ENCODE measurements at places on chromosomes 5 and 9. TPM values are rescaled to one million over a fixed set of nuclear protein-coding genes. Genes with fewer than 3 reads are reported as not detected.
A peak's percentile ranks its signal among the peaks of the same experiment; 100 is the strongest.

The C5orf22 gene
- 11.8 TPM for total RNA-seq

The TGFBI gene
- 9.9 TPM for total RNA-seq

The TMEM174 gene
- not detected for total RNA-seq

The IRGM gene
- total RNA-seq = not detected

The SCGB3A1 gene
- 5.0 TPM for total RNA-seq

The PITX1 gene
- 0.19 TPM for total RNA-seq

The PHF24 gene
- total RNA-seq = 0.32 TPM

The ENTPD2 gene
- 0.91 TPM for total RNA-seq

GRCh38 chr5:27241564-27242257 is 203.3 kb upstream of the CDH9 start:
- H3K36me3 ChIP-seq = no peaks in the 10 kb centered on the region
- no peak for DNase-seq
- H3K27me3 ChIP-seq = no peaks in the 10 kb centered on the region
- H3K4me3 ChIP-seq = no peak overlapping the region

GRCh38 chr9:113973226-113973625 is 97.1 kb downstream of the ZNF618 start:
- no peak overlapping the region for H3K27ac ChIP-seq

DNA sequence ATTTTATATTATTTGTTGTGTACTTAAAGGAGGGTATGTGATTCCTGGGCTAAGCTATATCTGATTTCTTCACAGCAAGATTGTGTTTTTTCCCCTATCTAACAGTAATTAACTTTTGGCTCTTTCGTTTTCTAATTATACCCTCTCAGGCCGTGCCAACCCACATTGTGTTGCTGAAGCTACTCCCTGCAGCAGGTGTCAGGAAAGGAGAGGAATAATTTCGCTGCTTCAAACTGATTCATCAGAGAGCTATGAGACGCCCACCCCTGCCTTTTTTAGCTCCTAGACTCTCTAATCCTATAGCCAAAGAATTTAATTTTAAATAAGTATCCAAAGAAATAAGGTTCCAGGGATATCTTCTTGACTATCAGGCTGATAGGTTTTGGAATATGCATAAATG is 3.8 kb downstream of the CAVIN4 start:
- no peaks in the 10 kb centered on the region for H3K4me1 ChIP-seq
- no peak overlapping the region for H3K27ac ChIP-seq
- no peak for DNase-seq
- no peaks in the 10 kb centered on the region for H3K27me3 ChIP-seq
- no peak overlapping the region for H3K4me3 ChIP-seq

DNA sequence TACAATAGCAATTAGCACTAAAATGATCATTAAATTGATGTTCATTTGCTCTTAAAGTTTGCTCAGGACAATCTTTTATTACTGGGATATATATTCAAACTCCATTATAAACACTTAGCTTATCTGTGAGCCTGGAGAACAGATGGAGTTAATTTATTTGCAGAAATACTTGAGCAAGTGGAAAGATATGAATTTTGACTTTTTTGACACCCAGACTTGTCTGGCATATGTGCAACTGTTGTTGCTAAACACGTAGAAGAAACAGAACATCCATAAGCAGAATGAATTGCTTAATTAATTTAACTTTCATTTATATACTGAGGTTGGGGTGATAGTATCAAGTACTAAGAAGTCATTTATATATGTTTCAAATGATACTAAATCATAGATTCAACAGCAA is 820.7 kb upstream of the TYRP1 start:
- H3K4me1 ChIP-seq = no peaks in the 10 kb centered on the region
- DNase-seq = no peak
- no peaks in the 10 kb centered on the region for H3K36me3 ChIP-seq
- no peak overlapping the region for H3K27ac ChIP-seq
- H3K4me3 ChIP-seq = no peak overlapping the region

DNA sequence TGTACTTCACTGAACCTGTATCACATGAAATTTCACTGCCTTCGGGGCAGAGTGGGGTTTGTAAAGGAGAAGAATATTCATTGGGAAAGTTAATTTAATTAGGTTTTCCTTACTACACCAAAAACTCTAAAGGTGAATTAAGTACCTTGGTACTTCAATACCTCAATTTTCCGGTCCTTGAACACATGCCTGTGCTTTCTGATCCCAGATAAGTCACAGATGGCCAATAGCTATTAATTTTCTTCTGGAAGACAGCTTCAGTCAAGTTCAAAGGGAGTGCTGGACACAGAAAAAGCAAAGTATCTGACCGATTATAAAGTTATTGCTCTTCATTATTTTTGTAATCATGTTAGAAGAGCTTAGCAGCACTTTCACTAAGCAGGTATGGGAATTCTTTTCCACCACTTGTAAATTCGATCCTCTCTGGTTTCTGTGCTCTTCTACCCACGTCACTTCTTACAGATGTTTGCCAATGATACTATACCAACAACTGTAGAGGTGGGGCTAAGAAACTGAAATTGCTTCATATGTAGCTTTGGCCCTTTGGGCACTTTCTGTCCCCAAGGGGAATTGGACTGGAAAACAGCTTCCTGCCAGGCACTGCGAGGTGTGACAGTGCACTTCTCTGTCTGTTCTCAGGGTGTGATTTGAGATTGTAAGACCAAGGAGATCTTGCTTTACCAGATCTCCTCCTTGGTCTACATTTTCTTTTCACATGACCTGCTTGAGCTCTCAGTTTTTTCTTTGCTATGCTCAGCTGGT is 164.0 kb downstream of the CCDC192 start:
- H3K27me3 ChIP-seq = no peaks in the 10 kb centered on the region
- no peak overlapping the region for H3K27ac ChIP-seq
- no peak for DNase-seq
- H3K4me3 ChIP-seq = no peak overlapping the region
- no peaks in the 10 kb centered on the region for H3K4me1 ChIP-seq
- H3K36me3 ChIP-seq = no peaks in the 10 kb centered on the region

GRCh38 chr9:123996731-123997421 is 14.7 kb upstream of the LHX2 start:
- no peaks in the 10 kb centered on the region for H3K4me1 ChIP-seq
- H3K36me3 ChIP-seq = no peaks in the 10 kb centered on the region
- H3K27me3 ChIP-seq = no peaks in the 10 kb centered on the region
- DNase-seq = no peak

GRCh38 chr5:72160329-72160728 is 53.1 kb downstream of the MAP1B start:
- no peak for DNase-seq
- H3K36me3 ChIP-seq = no peaks in the 10 kb centered on the region
- H3K27me3 ChIP-seq = no peaks in the 10 kb centered on the region
- H3K4me1 ChIP-seq = no peaks in the 10 kb centered on the region

DNA sequence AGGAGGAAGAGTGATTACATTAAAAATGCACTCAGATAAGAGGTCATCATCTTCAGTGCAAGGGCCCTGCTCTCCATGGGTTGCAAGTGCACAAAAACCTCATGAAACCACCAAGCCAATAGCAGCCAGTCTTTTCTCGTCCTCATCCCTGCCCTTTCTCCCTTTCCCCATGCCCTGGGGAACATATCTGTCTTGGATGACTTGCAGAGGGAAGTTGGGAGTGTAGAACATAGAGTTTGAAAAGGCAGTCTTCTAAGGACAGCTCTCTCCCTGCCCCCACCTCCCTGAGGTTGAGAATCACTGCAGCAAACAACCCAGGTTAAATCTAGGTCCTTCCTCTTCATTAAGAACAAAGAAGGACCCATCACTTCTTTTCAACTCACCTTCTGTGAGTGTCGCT is 22.0 kb downstream of the DDX31 start:
- no peak overlapping the region for H3K4me3 ChIP-seq
- H3K36me3 ChIP-seq = no peaks in the 10 kb centered on the region
- no peaks in the 10 kb centered on the region for H3K27me3 ChIP-seq
- DNase-seq = no peak
- no peak overlapping the region for H3K27ac ChIP-seq

DNA sequence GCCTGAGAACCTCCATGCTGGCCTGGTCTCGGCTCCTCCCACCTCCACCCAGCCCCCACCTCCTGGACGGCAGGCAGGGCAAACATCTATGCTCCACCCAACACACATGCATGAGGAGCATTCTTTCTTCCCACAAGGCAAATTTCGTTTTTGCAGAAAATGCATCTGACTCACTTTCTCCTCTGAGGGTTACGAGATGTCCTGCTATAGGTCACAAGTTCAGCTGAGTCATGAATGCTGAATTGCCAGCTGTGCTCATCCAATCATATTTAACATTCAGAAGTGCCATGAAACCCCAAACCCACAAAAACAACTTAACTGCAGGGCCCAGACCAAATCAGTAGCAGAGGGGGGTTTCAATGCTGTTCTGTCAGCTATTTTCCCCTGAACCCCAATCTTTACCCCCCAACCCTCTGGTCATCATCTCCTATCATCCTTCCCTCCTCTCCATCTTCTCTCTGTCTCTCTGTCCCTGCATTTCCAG is 39.0 kb upstream of the OSMR start:
- no peak for DNase-seq
- no peaks in the 10 kb centered on the region for H3K36me3 ChIP-seq
- H3K27me3 ChIP-seq = no peaks in the 10 kb centered on the region

DNA sequence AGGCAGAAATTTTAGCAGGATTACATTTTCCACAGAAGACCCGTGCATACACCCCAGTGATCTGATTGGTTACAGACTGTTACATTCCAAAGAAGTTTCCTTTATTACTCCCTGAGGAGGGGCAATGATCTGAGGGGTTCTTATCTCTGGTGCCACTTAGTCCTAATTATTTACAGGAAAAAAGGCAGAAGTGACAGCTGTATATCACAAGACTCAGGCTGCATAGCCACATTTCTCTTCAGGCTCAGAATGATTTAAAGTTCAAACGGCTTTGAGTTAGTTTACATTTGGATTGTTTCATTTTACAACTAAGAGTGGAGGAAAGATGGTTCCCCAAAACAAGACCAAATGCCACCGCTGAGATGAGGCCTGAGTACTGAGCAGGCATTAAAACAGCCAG is 17.3 kb downstream of the NAIF1 start:
- no peak overlapping the region for H3K27ac ChIP-seq
- H3K4me1 ChIP-seq = no peaks in the 10 kb centered on the region
- no peaks in the 10 kb centered on the region for H3K36me3 ChIP-seq
- H3K4me3 ChIP-seq = no peak overlapping the region

GRCh38 chr5:41708604-41708940 is 161.7 kb downstream of the OXCT1 start:
- H3K4me3 ChIP-seq = no peak overlapping the region
- DNase-seq = no peak
- H3K27ac ChIP-seq = no peak overlapping the region
- H3K27me3 ChIP-seq = no peaks in the 10 kb centered on the region
- H3K36me3 ChIP-seq = no peaks in the 10 kb centered on the region
- no peaks in the 10 kb centered on the region for H3K4me1 ChIP-seq

- H3K27ac ChIP-seq = peak overlapping the region; percentile 97
- peaks cover 21% of the 10 kb centered on the region for H3K4me1 ChIP-seq
- no peaks in the 10 kb centered on the region for H3K36me3 ChIP-seq
Observed at GRCh38 chr5:76403766-76404222, 709 bp downstream of the IQGAP2 start.

DNA sequence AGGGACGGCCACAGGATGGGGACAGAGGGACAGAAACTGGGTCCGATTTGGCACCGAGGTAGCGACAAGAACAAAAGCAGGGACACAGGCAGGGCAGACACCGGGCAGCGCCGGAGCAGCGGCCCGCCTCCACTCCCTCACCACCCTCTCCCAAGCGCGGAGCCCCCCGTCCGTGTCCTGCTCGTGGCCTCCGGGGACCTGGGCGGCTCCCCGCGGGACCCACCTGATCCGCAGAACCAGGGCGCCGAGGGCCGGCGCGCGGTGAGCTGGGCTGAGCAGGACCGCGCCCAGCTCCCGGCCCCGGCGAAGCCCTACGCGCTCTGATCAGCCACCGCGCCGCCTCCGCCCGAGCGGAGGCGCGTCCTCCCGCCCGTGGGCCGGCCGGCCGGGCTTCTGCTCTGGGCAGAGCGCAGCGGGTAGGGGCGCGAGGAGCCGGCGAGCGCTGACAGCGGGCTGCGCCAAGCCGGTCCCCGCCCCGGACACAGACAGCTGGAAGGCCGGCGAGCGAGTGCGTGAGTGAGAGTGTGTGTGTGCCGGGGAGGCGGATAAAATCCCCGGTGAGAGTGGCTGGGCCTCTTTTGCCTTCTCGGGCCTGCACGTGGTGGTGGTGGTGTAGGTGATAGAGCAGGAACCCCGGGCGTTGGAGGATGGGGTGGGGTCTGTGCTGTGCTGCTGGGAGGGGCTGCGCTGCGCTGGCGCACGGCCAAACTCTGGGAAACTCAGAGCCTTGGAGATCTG is at the start of gene GGTA1:
Gene GGTA1 (minus strand): TSS at position 418 of the 738 bp plus-strand sequence. CDS start 31,922 bp downstream, outside the sequence.
- no peak within 1 kb of the TSS for H3K27ac ChIP-seq
- H3K36me3 ChIP-seq = no peaks in the 10 kb centered on the region
- peaks cover 4% of the 10 kb centered on the region for H3K4me1 ChIP-seq

- DNase-seq = no peak
- no peaks in the 10 kb centered on the region for H3K36me3 ChIP-seq
- no peaks in the 10 kb centered on the region for H3K4me1 ChIP-seq
- H3K27ac ChIP-seq = no peak overlapping the region
Observed at GRCh38 chr9:132730054-132731033, 60.1 kb downstream of the GTF3C4 start.

DNA sequence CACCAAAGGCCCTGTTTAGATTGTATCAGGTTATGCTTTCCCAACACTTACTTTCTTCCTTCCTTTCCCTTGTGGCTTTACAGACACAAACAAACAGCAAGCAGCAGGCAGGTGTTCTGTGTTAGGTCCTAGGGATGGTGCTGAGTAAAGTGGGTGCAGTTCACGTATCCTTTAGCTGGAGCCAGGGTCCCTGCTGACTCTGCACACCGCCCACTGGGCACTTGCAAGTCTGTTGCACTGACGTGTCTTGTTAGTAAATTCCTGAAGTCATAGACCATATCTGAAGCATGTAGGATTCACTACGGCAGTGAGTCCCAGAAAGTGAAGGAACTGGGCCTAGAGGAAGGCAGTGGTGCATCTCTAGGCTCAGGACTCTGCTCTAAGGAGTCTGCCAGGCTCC is 96.5 kb downstream of the DAPK1 start:
- no peak for DNase-seq
- H3K27ac ChIP-seq = no peak overlapping the region
- H3K27me3 ChIP-seq = no peaks in the 10 kb centered on the region
- H3K4me3 ChIP-seq = no peak overlapping the region

- no peak overlapping the region for H3K4me3 ChIP-seq
- H3K27me3 ChIP-seq = no peaks in the 10 kb centered on the region
- no peaks in the 10 kb centered on the region for H3K4me1 ChIP-seq
- H3K27ac ChIP-seq = no peak overlapping the region
- DNase-seq = no peak
Observed at GRCh38 chr5:59428391-59428790, 465.1 kb downstream of the PDE4D start.

- no peak for DNase-seq
- H3K4me1 ChIP-seq = no peaks in the 10 kb centered on the region
- H3K27me3 ChIP-seq = no peaks in the 10 kb centered on the region
- no peak overlapping the region for H3K4me3 ChIP-seq
Observed at GRCh38 chr9:122179690-122180074, 20.0 kb downstream of the MORN5 start.

GRCh38 chr9:97398999-97399758 is 12.7 kb upstream of the TDRD7 start:
- no peaks in the 10 kb centered on the region for H3K36me3 ChIP-seq
- no peak overlapping the region for H3K27ac ChIP-seq
- no peaks in the 10 kb centered on the region for H3K27me3 ChIP-seq
